ENCODE measurements at places on chromosomes 12 and 14. TPM values are rescaled to one million over a fixed set of nuclear protein-coding genes. Genes with fewer than 3 reads are reported as not detected.

GPR132 gene
- 0.31 TPM for polyA plus RNA-seq

DNA sequence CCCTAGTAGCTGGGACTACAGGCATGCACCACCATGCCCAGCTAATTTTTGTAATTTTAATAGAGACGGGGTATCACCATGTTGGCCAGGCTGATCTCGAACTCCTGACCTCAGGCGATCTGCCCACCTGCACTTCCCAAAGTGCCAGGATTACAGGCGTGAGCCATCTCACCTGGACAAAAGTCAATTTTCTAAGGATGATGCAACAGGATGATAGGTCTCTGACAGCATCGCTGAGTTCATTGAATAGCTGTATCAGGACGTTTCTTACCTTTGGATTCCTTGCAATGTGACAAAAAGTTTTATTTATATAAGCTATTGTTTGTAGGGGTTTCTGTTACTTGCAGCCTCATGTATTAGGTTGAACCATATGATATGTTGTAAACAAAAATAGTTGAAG, 55.5 kb upstream of the PCED1B start:
- DNase-seq, result no peak

GRCh38 chr14:75715926-75716780, 55.1 kb downstream of the TTLL5 start:
- no peak for DNase-seq

- DNase-seq, result no peak
Observed at GRCh38 chr12:91105807-91106206, 5.5 kb downstream of the LUM start.

KRT4 gene
- polyA plus RNA-seq, result 0.48 TPM

GRCh38 chr14:59727073-59727661, 143.4 kb downstream of the RTN1 start:
- DNase-seq, result no peak

GRCh38 chr12:12032851-12033797, 37.6 kb upstream of the BCL2L14 start:
- peak; percentile 67 for DNase-seq

RARG gene
- polyA plus RNA-seq, result 37.0 TPM
